ENCODE measurements at places on chromosomes 2 and 18.

DNA sequence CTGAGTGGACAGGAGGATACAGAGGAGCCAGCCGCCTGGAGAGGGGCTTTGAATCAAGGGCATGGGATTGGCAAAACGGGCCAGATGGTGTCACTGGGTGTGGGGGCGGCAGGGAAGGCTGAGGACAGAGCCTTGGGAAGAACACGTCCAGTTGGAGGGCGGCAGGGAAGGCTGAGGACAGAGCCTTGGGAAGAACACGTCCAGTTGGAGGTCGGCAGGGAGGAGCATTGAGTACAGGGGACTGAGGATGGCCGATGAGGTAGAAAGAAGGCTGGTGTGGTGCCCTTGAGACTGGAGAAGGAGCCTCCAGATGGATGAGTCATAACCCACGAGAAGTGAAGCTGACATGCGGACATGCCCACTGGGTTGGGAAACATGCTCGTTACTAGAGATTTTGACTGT, 4.5 kb downstream of the HES6 start:
- DNase-seq = peak; percentile 73

- no peak for DNase-seq
These were observed 646.1 kb upstream of the ACVR2A start for GRCh38 chr2:147198651-147199171.

- DNase-seq = no peak
These were observed 29.0 kb upstream of the GIGYF2 start for GRCh38 chr2:232667989-232668583.

DNA sequence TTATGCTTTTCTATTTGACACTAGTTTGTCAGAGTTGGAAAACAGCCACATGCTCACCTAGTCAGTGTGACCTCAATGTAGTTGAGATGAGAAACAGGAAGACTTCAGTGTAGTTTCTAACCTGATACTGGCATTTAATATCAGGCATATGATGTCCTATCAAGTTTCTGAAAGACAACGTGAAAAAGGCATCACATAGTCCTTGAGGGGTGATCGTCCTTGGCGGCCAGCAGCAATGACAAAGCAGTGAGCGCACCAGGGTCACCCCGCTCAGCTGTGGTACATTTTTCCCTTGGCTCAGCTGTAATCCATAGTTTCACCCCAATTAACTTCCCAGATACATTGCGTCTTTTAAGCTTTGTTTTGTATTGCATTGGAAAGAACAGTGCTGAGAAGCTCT, 4.3 kb downstream of the HSPE1 start:
- peak; percentile 17 for DNase-seq

- DNase-seq = no peak
These were observed 25.8 kb upstream of the CABYR start for GRCh38 chr18:24112874-24113615.

- no peak for DNase-seq
These were observed 726.8 kb upstream of the GCFC2 start for GRCh38 chr2:76437564-76437963.

- peak; percentile 78 for DNase-seq
These were observed at the start of gene SPR for GRCh38 chr2:72887032-72887739. Gene SPR, plus strand, starts transcription at chr2:72887408. Its CDS starts 25 bp downstream, at chr2:72887433.

Data from NCI-H82 (cell line).